ENCODE measurements at places on chromosomes 4 and X.
A peak's percentile ranks its signal among the peaks of the same experiment; 100 is the strongest.

- DNase-seq: no peak
Measured at GRCh38 chr4:8387615-8388527, 52.7 kb downstream of the ACOX3 start.

- no peak for DNase-seq
Measured at GRCh38 chrX:118368398-118368797, 22.5 kb downstream of the WDR44 start.

DNA sequence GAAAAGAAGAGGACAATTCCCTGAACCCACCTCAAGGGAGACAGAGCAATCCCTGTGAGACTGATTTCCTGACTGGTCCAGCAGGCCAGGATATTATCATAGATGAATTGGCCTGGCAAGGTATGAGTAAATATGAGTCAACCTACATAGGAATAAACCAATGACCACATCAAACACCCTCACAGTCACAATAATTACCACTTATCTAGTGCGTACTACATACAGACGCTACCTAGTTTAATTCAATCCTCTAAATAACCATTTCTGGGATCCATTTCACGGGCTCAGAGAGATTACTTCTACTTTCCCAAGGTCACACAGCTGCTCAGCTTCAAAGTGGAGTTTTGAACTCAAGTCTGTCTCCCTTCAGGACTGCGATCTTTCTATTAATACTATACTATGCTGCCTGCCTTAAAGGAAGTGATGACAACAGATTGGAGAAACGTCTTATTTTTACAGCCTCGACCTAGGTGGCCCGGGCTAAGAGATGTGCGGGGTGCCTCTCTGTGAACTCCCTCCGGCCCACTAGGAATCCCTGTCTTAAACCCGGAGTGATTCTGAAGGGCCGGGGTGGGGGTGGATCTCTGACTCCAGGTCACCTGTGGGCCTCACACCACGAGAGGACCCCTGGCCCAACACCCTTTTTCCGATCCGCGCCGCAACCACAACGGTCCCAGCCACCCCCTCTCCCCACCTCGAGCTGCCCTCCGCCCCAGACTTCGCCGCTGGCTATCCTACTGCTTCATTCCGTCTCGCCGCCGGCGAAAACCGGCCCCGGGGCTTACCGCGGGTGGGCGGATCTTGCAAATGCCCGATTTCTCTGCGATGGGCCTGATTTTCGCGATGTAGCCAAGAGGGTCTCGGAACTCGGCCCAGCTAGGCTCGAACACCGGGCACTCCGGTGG, 800 bp downstream of the KDM5C start:
- DNase-seq: no peak

GRCh38 chr4:55075823-55076716, 49.3 kb downstream of the KDR start:
- DNase-seq: no peak

GRCh38 chr4:3442959-3443749, 1.4 kb downstream of the HGFAC start:
- peak; percentile 51 for DNase-seq

DNA sequence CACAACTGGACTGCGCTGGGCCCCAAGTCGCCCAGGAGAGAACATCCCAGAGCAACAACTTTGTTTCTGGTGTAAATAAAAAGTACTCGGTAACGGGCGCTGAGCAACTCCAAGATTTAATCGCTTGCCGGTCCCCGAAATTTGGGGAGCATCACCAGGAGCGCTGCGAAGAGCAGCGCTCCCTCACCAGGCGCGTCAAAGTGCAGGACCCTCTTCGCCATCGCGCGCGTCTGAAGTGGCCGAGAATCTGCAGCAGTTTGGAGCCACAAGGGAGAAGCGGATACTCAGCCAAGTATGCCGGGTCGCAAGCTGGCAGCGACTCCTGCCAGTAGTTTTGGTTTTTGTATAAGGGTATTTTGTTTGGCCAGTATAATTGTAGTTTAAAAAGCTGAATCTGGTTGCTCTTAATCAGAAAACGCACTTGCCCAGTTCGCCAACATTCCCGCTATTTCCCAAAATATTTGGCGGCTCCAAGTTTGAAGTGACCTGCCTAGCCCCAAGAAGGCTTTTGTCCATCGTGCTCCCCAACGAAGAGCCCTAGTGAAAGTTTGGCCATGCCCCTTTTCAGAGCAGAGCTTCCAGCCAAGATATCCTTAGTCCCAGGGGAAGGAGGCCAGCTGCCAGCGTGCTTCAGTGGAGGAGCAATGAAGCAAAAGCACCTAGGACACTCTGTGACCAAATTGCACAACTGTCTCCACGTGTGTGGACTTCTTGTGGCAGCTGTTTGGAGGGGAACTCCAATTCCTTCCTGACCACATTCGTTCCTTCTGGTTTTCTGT, 557 bp upstream of the KDR start:
- DNase-seq: no peak

GRCh38 chr4:74073358-74073757, 25.6 kb downstream of the CXCL2 start:
- DNase-seq: no peak

DNA sequence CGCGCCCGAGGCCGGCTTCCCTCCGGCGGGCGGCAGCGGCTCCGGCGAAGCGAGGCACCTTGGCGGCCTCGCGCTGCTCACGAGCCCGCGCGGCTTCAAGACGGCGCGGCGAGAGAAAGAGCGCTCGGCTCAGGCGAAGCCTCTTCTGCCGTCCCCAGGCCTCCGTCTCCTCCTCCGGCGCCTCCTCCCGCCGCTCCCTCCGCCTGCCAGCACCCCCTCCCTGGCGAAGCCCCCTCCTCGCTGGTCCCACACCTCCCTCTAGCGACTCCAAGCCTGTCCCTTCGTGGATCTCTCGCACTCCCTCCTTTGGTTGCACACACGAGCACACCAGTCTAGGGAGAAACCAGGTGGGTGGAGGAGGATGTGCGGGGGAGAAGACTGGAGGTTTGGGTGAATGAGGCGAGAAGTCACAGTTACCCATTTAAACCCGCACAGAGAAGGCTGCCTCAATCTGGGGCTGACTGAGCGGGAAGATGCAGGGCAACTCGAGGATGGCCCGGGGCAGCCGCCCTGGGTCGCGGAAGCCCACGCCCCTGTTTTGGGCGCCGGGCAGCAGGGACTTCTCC, at the start of gene CAMK2D:
TSS of gene CAMK2D (minus strand) at position 119 of the 566 bp plus-strand sequence. CDS start 670 bp downstream, outside the sequence.
- DNase-seq: peak; percentile 51

DNA sequence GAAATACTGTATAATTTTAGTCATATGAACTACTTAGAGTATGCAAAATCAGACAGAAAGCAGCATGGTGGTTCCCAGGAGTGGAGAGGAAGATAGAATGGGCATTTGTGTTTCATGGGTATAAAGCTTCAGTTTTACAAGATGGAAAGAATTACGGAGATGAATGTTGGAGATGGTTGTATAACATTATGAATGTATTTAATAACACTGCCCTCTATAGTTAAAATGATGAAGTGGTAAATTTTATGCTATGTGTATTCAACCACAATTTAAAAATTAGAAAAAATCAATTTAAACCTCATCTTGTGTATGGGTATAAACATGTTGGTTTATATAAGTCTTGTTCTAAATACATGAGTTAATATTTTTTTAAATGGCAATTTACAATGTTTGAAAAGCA, 521.1 kb downstream of the FSTL5 start:
- DNase-seq: no peak

DNA sequence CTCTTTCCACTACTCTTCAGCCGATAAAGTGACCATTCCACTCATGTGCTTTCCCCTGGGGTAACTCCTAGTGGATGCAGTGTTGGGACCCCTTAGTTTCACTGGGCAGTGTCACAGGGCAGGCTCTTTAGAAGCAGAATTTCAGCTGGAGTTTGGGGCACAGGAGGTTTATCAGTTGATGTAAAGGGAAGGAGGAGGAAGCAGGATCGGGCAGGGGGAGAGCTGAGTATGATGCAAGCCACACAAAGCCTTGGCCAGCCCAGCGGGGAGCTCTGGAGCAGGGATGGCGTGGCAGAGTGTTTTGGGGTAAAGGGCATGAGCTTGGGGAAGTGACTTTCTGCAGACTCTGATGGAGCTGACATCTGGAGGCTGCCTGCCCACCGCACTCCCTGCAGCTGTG, 19.3 kb downstream of the WDR13 start:
- no peak for DNase-seq

DNA sequence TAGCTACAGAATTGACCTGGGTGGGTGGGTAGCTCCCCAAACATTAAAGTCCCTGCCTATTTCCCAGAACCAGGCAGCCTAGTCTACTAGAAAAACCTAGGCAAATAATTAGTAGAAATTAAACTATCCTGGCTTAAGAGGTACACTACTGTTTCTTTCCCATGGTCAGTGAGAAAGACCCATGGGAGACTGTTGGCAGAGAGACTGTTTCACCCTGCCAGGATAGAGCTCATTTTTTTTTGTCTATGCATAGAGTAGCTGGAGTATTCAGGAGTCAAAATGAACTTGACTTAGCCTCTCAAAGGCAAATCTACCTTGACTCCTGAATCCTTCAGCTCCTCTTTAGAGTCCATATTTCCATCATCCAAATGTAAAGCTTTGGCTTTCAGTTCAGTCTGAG, 107.0 kb upstream of the AR start:
- DNase-seq: no peak

DNA sequence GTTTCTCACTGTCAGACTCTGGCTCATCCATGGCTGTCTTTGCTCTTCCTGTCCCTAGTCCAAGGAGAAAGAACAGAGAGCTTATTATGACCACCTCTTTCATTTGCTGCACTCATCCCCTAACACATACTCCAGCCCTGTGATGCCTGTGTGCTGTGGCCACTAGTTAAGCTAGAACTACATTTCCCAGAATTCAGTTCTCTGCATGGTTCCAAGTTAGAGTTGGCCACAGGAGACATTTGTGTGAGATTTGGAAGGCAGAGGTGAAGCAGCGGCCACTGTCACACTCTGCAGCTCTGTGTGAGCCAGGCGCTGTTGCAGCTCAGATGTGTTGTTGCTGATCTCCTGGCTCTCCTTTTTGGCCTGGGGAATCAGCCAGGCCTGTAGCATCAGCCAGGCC, 188.2 kb upstream of the ATP6AP2 start:
- no peak for DNase-seq

DNA sequence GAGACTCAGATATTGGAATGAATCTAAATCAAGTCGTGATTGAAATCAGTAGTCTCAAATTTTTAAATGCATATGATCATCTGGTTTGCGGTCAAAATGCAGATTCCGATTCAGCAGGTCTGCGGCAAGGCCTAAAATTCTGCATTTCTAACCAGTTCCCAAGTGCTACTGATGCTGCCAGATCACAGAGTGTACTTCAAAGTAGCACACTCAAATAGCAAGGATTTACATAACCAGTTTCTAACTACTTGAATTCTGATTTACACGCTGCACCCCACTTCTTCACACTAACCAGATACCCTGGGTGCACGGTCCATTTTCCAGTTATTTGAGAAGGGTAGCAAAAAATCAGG, 752 bp downstream of the MBTPS2 start:
- no peak for DNase-seq

All from stimulated activated CD4-positive, alpha-beta T cell treated with anti-CD3 and anti-CD28 coated beads, Interleukin-1b, Interleukin-23, amount 100 ng/mL, for 1 hour (primary cell).